ENCODE measurements at places on chromosomes 12 and 14.

GRCh38 chr12:50181691-50182090 lies 14.5 kb upstream of the CERS5 start:
- DNase-seq, result no peak

- DNase-seq, result no peak
Measured at GRCh38 chr12:114215746-114216145, 190.2 kb downstream of the TBX5 start.

DNA sequence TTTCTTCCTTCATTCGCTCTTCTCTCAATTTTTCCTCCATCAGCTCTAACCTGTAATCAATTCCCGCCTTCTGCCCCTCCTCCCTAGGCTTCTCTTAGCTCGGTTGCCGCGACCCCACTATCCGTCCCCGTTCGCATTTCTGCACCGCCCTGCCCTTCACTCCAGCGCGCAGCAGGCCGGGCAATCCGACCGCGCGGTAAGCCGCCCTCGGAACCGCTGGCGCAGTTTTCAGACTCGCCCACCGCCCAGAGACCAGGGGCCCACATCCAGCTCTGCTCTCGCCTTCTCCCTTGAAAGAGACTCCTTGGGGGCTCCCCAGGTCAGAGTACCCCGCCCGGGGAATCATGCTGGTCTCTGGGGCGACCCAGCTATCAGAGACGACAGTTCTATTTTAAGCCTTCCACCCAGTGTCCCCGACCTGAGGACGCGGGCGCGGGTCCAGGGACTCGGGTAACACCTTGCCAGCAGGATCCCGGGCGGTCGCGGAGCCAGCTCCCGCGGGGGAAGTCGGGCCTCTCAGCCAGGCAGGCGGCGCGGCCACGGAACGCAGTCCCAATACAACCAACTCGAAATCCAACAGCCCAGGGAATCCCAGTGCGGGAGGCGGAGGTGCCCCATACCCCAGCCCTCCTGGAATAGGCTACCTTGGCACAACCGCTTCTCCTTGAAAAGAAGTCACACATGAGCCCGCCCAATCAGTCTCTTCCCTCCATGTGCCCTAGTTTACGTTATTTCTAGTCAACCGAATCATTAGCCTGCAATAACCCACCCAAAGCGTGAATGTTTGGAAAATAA lies 5.7 kb upstream of the SLC38A4 start:
- DNase-seq, result no peak

DNA sequence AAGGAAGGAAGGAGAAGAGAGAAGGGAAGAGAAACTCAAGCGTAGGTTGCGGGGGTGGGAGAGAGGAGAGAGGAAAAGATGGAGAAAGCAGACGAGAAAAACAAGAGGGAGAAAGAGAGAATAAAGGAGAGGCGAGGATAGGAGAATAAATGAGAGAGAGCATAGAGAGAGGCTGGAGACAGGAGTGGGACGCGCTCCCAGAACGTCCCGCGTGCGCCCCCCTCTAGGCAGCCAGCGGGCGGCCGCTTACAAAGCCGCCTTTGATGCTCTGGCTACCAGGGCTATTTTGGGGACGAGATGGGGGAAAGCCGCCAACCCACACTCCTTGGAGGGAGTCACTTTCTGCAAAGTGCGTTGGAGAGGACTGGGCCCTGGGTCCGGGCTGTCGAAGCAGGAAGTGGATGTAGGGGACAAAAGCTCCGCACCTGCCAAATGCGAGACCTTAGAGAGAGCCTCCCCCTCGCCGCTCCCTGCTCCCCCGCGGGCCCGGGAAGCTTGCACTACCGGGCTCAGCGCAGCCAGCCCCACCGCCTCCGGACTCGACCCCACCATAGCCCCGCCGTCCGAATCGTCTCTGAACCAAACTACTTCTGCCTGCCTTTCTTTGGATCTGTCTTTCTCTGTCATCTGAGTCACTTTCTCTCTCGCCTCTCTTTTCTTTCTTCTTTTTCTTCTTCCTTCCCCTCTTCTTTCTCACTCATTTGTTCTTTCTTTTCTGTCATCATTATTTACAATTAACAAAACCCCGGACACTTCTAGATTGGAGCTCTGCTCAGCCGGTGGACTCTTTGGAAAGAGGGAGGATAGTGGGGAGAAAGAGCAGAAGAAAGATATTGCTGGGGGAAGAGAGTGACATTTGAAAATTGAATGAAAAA lies 8.0 kb downstream of the ASCL1 start:
- no peak for DNase-seq

- DNase-seq, result no peak
Measured at GRCh38 chr14:104723651-104724406, at the start of gene ADSS1. Gene ADSS1, plus strand, starts transcription at chr14:104724229. Its CDS starts 42 bp downstream, at chr14:104724271.

DNA sequence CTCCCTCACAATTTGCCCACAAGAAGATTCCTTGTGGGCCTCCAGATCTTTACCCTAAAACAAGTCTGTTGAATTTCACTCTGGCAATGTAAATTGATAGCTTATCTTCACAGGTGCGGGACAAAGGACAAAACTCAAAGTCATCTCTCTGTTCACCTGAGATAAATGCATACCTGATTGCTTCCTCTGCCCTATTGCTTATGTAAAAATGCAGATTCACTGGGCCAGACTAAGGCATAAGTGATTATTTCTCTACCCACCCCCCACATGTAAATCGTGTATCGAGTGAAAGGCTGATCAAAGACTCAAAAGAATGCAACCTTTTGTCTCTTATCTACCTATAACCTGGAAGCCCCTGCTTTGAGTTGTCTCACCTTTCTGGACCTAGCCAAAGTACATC lies 316.8 kb downstream of the SSPN start:
- DNase-seq, result peak; percentile 5

DNA sequence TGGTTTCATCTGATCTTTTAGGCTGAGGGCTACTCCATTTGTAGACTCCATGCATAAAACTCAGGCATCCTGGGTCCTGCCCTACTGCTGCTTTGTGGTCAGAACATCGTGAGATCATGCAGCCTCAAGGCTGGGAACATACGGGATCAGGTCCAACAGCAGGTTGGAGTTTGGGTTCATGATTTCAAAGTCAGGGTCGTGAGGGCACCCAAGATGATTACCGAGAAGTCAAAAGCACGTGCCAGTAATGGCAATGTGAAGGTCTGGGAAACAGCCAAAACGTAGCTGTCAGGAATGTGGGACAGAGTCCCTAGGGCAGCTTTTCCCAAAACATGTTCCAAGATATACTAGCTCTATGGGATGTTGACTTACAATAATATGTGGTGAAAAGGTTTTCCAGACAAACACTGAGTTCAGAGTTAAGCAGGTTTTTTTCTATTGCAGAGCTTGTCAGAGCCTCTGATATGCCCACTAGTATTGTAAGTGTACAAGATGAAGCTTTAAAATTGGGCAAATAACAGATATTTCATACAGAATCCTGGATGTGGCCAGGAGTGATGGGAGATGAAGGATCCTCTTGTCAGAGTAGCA lies 130.3 kb upstream of the DNM1L start:
- no peak for DNase-seq

DNA sequence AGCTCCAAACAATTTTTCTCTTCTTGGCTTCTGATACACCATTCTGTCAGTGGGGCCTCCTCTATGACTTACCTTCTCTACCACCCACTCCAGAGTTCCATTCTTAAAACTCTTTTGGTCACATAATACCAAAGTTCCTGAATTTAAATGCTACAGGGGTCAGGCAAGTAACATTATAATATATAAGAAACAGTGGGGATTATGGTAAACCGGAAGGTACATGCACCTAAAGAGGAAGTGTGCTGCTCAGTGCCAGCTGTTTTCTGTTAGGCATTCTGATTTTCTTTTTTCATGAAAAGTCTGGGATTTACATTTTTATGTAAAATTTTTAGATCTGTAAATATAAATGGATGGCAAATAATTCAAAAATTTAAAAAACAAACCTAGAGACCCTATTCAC lies 39.9 kb downstream of the SOS2 start:
- no peak for DNase-seq

All from iPS DF 19.7 (cell line).